ENCODE measurements at places on chromosomes 6 and 20. TPM values are rescaled to one million over a fixed set of nuclear protein-coding genes. Genes with fewer than 3 reads are reported as not detected.

SLC22A3 gene
- total RNA-seq: 33.5 TPM

DNA sequence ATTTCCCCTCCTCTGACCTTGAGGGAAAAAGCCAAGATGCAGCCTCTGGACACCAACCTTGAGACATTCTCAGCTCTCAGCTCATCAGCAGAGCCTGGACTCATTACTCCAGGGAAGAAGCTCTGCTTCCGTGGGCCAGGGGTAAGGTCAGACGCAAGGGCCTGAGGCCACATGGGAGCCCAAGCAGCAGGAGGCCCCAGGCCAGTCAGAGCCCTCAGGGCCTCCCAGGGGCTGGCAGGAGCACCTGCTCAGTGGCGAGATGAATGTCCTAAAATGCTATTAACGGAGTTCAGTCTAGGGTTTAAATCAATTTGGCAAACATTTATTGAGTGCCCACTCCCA is 208.6 kb downstream of the ERMARD start:
- H3K4me1 ChIP-seq: no peaks in the 10 kb centered on the region
- H3K27ac ChIP-seq: peak overlapping the region; percentile 5
- no peaks in the 10 kb centered on the region for H3K27me3 ChIP-seq

LIN28B gene
- 0.14 TPM for total RNA-seq

GJA1 gene
- total RNA-seq: 57.9 TPM

GRCh38 chr20:9602847-9603183 is 88.4 kb downstream of the LAMP5 start:
- H3K36me3 ChIP-seq: no peaks in the 10 kb centered on the region
- H3K4me3 ChIP-seq: no peak overlapping the region
- H3K4me1 ChIP-seq: no peaks in the 10 kb centered on the region
- no peaks in the 10 kb centered on the region for H3K27me3 ChIP-seq

- H3K4me1 ChIP-seq: no peaks in the 10 kb centered on the region
- H3K4me3 ChIP-seq: no peak overlapping the region
- no peak overlapping the region for H3K27ac ChIP-seq
- no peaks in the 10 kb centered on the region for H3K36me3 ChIP-seq
- no peaks in the 10 kb centered on the region for H3K27me3 ChIP-seq
- DNase-seq: no peak
These were observed 8.9 kb downstream of the FARS2 start for GRCh38 chr6:5270093-5270680.

DNA sequence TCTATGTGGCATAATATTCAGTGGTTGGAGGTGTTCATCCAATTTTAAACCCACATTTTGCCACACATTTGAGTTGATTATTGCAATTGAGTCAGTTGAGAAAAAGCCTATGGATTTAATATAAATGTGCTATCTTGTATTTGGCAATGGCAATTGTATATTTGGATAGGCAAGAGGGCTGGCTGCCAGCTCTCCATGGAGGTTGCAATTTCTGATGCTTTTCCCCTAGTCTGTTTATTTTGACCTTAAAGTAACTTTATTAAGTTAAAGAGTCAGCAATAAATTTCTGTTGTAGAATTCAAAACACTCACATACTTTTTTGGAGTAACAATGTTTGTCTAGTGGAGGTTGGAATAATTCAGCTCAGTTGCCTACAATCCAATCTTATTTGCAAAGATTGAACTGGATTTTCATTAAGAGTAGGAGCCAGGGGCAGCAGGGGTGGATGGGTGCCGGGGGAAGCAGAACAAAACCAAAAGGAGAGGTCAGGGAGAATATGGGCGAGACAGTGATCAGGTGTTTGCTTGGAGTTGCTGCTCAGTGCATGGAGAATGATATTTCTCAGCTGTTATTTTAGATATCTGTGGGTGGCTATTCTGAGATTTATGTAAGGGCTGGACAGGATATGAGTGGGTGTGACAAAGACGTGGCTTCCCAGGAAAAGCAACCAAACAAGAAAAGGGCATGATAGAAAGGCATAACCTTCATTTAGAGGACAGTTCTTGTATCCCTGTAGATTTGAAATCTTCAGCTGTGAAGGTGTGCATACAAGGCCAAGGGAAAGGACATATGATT is 163.0 kb downstream of the HDGFL1 start:
- no peak for DNase-seq
- H3K27ac ChIP-seq: no peak overlapping the region
- H3K4me1 ChIP-seq: no peaks in the 10 kb centered on the region
- no peaks in the 10 kb centered on the region for H3K27me3 ChIP-seq
- H3K4me3 ChIP-seq: no peak overlapping the region

GRCh38 chr6:33079580-33079979 is 3.8 kb downstream of the HLA-DPB1 start:
- H3K27ac ChIP-seq: peak overlapping the region; percentile 89
- no peak overlapping the region for H3K4me3 ChIP-seq
- DNase-seq: no peak

GRCh38 chr6:168533414-168533813 is 92.4 kb downstream of the SMOC2 start:
- H3K36me3 ChIP-seq: no peaks in the 10 kb centered on the region
- no peaks in the 10 kb centered on the region for H3K27me3 ChIP-seq
- no peak for DNase-seq
- no peaks in the 10 kb centered on the region for H3K4me1 ChIP-seq
- H3K4me3 ChIP-seq: no peak overlapping the region

GRCh38 chr6:37679539-37680476 is 17.9 kb downstream of the MDGA1 start:
- H3K36me3 ChIP-seq: no peaks in the 10 kb centered on the region
- no peak overlapping the region for H3K27ac ChIP-seq
- H3K4me1 ChIP-seq: no peaks in the 10 kb centered on the region
- H3K27me3 ChIP-seq: no peaks in the 10 kb centered on the region
- DNase-seq: no peak

PERP gene
- 17.6 TPM for total RNA-seq

THEMIS gene
- not detected for total RNA-seq

SLC17A2 gene
- not detected for total RNA-seq

GRCh38 chr20:22836877-22837276 is 198.2 kb upstream of the SSTR4 start:
- H3K4me3 ChIP-seq: no peak overlapping the region
- no peaks in the 10 kb centered on the region for H3K27me3 ChIP-seq
- no peaks in the 10 kb centered on the region for H3K36me3 ChIP-seq
- H3K27ac ChIP-seq: no peak overlapping the region
- DNase-seq: no peak
- H3K4me1 ChIP-seq: no peaks in the 10 kb centered on the region

All from uterus (tissue), 4 donors.